ENCODE measurements at places on chromosomes 1 and 21.

- DNase-seq = no peak
Observed at GRCh38 chr1:233884461-233885151, 19.9 kb upstream of the SLC35F3 start.

GRCh38 chr1:3283849-3284248 is 170.6 kb upstream of the ARHGEF16 start:
- no peak for DNase-seq

- no peak for DNase-seq
Observed at GRCh38 chr21:17779496-17779895, 39.7 kb downstream of the C21orf91 start.

DNA sequence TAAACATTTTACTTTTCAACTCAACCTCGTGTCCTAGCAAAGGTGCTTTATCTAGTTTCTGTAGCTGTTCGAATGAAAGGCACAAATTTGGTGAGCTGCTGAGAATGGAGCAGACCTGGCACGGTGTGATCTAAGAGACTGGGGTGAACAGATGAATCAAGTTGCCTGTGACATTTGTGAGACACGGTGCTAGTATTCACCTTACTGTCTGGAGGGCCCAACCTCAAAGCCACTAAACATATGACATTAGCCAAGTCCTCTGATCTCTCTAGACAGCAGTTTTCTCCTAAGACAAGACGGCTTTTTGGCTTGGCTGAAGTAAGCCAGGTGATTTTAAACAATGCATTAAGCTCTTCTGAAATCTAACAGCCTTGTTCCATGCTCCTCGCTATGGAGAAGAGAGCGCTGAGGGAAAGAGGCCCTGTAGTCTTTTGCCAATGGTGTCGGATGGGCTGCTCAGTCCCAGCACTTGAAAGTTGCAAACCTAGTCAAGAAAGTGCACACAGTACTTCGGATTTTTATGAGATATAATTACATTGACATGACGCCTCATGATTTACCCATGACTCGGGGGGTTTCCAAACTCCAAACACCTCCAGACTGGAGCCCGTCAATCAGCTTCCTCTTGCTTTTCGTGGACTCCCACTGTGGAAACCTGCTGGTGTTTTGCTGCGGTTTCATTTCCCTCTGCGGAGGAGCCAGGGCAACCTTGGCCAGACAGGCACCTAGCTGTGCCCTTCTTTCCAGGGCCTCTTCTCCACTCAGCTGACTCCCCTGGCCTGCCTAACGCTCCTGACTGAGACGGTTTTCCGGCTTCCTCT is 794 bp upstream of the TOR3A start:
- DNase-seq = peak; percentile 11

GRCh38 chr1:112849425-112850033 is 106.5 kb downstream of the SLC16A1 start:
- DNase-seq = no peak

- no peak for DNase-seq
Observed at GRCh38 chr21:34052171-34052570, 21.2 kb upstream of the MRPS6 start.

DNA sequence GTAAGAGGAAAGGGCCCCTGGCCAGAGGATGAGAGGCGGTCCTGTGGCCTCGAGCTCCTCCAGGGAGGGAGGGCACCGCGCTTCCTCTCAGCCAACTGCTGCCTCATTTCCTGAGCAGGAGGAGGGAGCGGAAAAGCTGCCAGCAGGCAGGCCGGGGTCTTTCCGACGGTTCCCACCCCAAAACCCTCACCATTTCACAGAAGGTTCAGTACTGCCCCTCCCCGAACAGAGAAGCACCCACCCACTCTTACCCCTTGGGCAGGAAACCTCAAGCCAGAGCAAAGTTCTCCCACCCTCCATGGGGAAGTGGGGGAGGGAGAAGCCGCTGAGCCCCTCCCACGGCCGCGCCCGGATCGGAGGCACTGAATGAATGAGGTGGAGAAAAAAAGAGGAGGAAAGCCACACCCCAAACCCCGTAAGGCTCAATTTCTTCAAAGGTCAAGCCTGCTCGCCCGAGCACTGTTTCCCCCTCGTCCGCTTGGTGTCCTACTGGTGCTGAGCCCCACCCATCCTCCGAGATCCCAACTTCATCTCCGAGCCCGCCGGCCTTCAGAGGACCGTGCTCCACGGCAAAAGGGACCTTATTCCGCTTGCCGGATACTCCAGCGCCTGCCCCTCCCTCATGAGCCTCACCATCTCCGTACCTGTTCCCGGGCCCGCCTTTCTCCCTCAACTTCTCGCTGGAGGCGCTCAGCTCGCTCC is 9.4 kb downstream of the TPM3 start:
- DNase-seq = peak; percentile 53

- DNase-seq = no peak
Observed at GRCh38 chr1:54965624-54966340, 14.6 kb upstream of the TMEM61 start.

GRCh38 chr1:69283516-69283915 is 284.2 kb upstream of the LRRC7 start:
- no peak for DNase-seq

GRCh38 chr21:38036016-38036415 is 119.8 kb upstream of the KCNJ6 start:
- no peak for DNase-seq

GRCh38 chr1:117467336-117467735 is 100.1 kb downstream of the MAN1A2 start:
- DNase-seq = no peak

- peak; percentile 67 for DNase-seq
Observed at GRCh38 chr1:160291248-160292220, 6.6 kb upstream of the PEX19 start.

DNA sequence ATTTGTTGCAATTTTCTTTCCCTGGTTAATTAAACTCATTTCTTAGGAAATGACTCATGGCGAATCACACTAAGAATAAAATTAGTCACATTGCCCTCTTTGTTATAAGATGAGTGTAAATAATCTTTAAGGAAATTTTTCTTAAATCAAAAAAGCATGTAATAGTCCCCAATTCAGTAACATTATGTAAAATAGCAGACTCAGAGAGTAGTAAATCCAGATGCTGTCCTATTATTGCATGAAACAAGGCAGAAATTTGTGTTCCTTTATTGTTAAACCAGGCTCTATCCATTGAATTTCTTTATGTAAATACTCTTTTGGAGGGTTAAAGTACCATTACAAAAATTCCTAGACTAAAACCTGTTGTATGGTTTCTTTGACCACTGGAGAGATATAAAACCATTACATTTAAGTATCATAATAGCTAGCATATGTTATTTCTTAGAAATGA is 154.5 kb upstream of the C1orf87 start:
- no peak for DNase-seq

- peak; percentile 27 for DNase-seq
Observed at GRCh38 chr1:150578272-150579109, 919 bp downstream of the MCL1 start.

GRCh38 chr1:59986516-59987310 is 60.1 kb upstream of the CYP2J2 start:
- no peak for DNase-seq

- no peak for DNase-seq
Observed at GRCh38 chr21:36704281-36704957, 5.5 kb downstream of the SIM2 start.

- no peak for DNase-seq
Observed at GRCh38 chr1:209045331-209046057, 538.0 kb upstream of the CAMK1G start.

DNA sequence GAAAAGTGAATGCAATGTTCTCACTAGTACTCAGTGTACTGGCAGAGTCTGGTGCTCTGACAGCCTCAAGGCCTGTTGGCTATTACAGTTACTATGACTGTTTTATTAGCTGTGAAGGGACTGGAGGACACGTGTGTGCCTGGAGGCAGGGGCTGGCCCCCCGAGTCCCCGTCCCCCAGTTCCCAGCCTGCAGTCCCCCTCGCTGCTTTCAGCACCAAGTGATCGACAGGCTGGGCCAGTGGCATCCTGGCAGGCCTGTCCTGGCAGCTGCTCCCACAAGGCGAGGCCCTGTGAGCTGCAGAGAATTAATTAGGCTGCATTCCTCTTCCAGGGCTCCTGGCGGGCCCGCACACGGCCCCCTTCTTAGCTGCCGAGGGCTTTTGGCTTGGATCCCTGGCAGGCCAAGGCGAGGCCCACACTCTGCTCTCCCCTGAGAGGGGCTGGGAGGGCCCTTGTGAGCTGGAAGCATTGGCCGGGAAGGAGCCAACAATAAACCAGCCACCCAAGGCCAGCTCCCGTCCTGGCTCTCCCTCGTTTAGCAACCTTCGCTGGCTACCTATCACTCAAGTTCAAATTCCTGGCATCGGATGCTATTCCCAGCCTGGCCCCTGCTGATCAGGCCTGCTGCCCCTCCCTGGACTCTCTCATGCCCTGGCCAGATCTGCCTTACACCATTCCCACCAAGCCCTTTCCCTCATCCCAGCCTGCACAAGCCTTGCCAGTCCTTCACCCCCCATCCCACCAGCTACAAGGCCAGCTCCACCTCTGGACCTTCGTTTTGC is 9.8 kb downstream of the EDN2 start:
- no peak for DNase-seq
